ENCODE measurements at places on chromosomes 4 and X.

DNA sequence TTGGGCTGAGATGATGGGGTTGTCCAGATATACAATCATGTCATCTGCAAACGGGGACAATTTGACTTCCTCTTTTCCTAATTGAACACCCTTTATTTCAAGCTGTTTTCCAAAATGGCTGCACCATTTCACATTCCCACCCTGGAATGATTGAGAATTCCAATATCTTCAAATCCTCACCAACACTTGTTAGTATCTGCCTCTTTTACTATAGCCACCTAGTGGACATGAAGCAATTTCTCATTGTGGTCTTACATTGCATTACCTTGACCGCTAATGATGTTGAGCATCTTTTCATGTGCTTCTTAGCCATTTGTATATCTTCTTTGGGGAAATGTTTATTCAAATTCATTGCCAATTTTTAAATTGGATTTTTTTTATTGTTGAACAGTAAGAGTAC, 364.8 kb downstream of the SMARCA1 start:
- DNase-seq = no peak

- DNase-seq = no peak
Observed at GRCh38 chr4:38150766-38151165, 190.6 kb downstream of the PTTG2 start.

GRCh38 chr4:77615153-77615552, 9.5 kb downstream of the CXCL13 start:
- no peak for DNase-seq

DNA sequence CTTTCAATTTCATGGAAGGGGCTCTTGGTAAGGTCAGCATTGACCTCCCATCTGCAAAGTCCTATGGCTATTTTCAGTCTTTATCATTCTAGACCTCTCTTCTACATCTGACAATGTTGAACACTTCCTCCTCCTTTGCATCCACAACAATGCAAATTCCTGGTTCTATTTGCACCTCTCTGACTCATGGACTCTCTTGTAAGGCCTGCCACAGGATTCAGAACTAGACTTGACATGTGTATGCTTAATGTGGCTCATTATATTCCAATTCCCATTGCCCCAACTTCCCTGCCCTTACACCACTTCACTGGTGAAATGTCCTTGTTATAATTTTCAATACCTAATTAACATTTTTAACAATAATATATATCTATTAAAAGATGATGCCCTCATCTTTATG, 314.3 kb upstream of the FGF13 start:
- DNase-seq = no peak

GRCh38 chr4:127352220-127353113, 280.3 kb upstream of the INTU start:
- no peak for DNase-seq

DNA sequence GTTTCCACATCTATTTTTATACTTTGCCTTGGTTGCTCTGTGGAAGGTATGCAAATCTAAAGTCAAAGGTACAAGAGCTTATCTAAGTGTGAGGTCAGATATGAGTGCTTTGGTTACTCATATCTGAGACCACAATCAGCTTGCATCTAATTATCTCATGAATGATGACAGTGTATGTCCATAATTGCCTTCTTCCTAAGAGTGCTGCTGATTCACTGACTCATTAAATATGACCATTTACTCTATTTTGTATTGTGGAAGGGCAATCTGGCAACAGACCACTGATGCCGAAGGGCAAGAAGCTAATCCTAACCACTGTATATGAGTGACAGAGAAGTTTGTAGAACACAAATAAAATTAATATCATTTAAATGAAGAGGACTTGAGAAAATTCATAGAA, 1190.2 kb upstream of the AGA start:
- DNase-seq = no peak

- DNase-seq = no peak
Observed at GRCh38 chrX:130702867-130703707, 199.9 kb downstream of the ENOX2 start.

DNA sequence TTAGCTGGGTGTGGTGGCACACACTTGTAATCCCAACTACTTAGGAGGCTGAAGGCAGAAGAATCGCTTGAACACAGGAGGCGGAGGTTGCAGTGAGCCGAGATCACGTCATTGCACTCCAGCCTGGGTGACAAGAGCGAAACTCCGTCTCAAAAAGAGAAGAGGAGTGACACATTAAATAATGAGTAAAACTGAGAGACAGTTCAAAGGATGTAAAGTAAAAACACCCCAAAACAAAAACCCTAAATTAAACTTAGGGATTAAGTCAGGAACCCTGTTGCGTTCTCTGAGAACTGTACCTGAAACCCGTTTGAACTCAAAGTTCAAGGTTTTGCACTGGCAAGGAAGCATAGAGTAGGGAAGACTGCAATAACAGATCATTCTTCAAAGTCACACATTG, 141.7 kb downstream of the BRWD3 start:
- DNase-seq = no peak

- no peak for DNase-seq
Observed at GRCh38 chr4:134308910-134309309, 107.3 kb upstream of the PABPC4L start.

DNA sequence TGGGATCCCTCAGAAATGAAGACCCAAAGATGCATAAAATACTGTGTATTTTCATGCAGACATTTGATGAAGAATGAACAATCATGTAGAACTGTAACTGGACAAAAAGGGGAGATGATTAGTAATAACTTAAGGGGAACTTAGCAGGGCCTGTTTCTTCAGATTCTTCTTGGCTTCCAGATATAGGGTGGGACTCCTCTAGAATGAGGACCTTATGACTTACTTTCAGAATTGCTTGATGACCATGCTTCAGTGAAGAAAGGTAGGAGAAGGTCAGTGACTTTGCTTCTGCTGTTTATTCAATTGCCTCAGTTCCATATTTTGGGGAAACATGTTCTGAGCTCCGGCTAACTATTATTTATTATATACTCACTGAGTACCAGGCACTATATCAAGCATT, 580.8 kb downstream of the CENPC start:
- no peak for DNase-seq

GRCh38 chrX:44903830-44904530, 31.0 kb downstream of the KDM6A start:
- no peak for DNase-seq

- no peak for DNase-seq
Observed at GRCh38 chr4:54155936-54156335, 56.0 kb downstream of the GSX2 start.
